ENCODE measurements at places on chromosomes 3 and 15. TPM values are rescaled to one million over a fixed set of nuclear protein-coding genes. Genes with fewer than 3 reads are reported as not detected.

Gene FBXW12
- total RNA-seq = not detected

Gene MRPS22
- 9.6 TPM for total RNA-seq

Gene THAP10
- total RNA-seq = 0.72 TPM

Gene GRK7
- not detected for total RNA-seq

Gene TMEM42
- 7.5 TPM for total RNA-seq

Gene KCNAB1
- not detected for total RNA-seq

Gene C3orf85
- 0.55 TPM for total RNA-seq

Gene SLC22A13
- total RNA-seq = not detected

Gene GOLGA8S
- total RNA-seq = not detected

Gene GASK1A
- 19.6 TPM for total RNA-seq

Gene RGMA
- 30.1 TPM for total RNA-seq

Gene ECE2
- not detected for total RNA-seq

Gene PIK3CB
- 43.7 TPM for total RNA-seq

Gene SLC28A2
- total RNA-seq = 4.9 TPM

Gene GOLGA8N
- 2.0 TPM for total RNA-seq

Gene SERPINI2
- not detected for total RNA-seq

Gene HCN4
- not detected for total RNA-seq

Gene GOLGA8G
- total RNA-seq = not detected

Gene EFHB
- not detected for total RNA-seq

Gene XXYLT1
- 41.5 TPM for total RNA-seq

Gene FETUB
- total RNA-seq = not detected

Gene MITF
- total RNA-seq = 3.5 TPM

Gene NUP210
- 15.4 TPM for total RNA-seq

Gene LRRC58
- 12.9 TPM for total RNA-seq

Gene DUOXA2
- total RNA-seq = 21.7 TPM

Gene KBTBD13
- total RNA-seq = not detected

Gene CILP
- 28.7 TPM for total RNA-seq

Gene CFAP100
- total RNA-seq = not detected

Gene MYLK
- 483 TPM for total RNA-seq

Gene LTK
- total RNA-seq = 9.7 TPM

Gene CRTAP
- total RNA-seq = 158 TPM

Gene ADAMTSL3
- total RNA-seq = 8.0 TPM

Gene P4HTM
- 270 TPM for total RNA-seq

Gene SKOR1
- not detected for total RNA-seq

Gene FGF7
- 55.1 TPM for total RNA-seq

Gene ARPIN
- total RNA-seq = 1.2 TPM

Gene ISY1
- 5.4 TPM for total RNA-seq

Gene CEMIP
- 2.6 TPM for total RNA-seq

Gene CCR9
- total RNA-seq = not detected

Gene EPHA6
- total RNA-seq = 179 TPM

Gene SLTM
- total RNA-seq = 138 TPM

Gene DNAJC19
- total RNA-seq = 40.2 TPM

Gene NKTR
- total RNA-seq = 136 TPM

Gene LRRC57
- 49.6 TPM for total RNA-seq

Gene CHRD
- total RNA-seq = 27.2 TPM

Gene SPTBN5
- total RNA-seq = 0.29 TPM

Gene ZKSCAN7
- 2.0 TPM for total RNA-seq

Gene TMEM45A
- total RNA-seq = 2.9 TPM

Gene PCSK6
- total RNA-seq = 91.5 TPM

Gene GABRR3
- total RNA-seq = not detected
